ENCODE measurements at places on chromosomes 16 and 17. TPM values are rescaled to one million over a fixed set of nuclear protein-coding genes. Genes with fewer than 3 reads are reported as not detected.

CD300H gene
- not detected for total RNA-seq

CLEC18A gene
- total RNA-seq = not detected

SMYD4 gene
- total RNA-seq = 5.1 TPM

CMTM3 gene
- total RNA-seq = 7.8 TPM

NPIPA5 gene
- 0.65 TPM for total RNA-seq

PRSS33 gene
- not detected for total RNA-seq

DPEP2 gene
- total RNA-seq = not detected

TELO2 gene
- total RNA-seq = 9.9 TPM

CSH1 gene
- not detected for total RNA-seq

TBC1D3G gene
- not detected for total RNA-seq

CARD14 gene
- 0.18 TPM for total RNA-seq

ZFP90 gene
- total RNA-seq = 20.3 TPM

C16orf90 gene
- not detected for total RNA-seq

CLEC18B gene
- total RNA-seq = 0.55 TPM

UBFD1 gene
- 54.0 TPM for total RNA-seq

ZFP3 gene
- total RNA-seq = 1.3 TPM

TMEM238L gene
- total RNA-seq = not detected

ZDHHC1 gene
- 5.3 TPM for total RNA-seq

NLRC3 gene
- under 0.01 TPM for total RNA-seq

TERB1 gene
- 0.09 TPM for total RNA-seq

ZPBP2 gene
- not detected for total RNA-seq

AHSP gene
- total RNA-seq = not detected

PROCA1 gene
- total RNA-seq = 1.0 TPM

ACSM5 gene
- not detected for total RNA-seq

KRT32 gene
- not detected for total RNA-seq

CHMP6 gene
- 9.8 TPM for total RNA-seq

MT1G gene
- total RNA-seq = not detected

CCL11 gene
- total RNA-seq = 1.5 TPM

CACNG1 gene
- not detected for total RNA-seq

NHERF2 gene
- total RNA-seq = 28.1 TPM

SLC52A1 gene
- total RNA-seq = 0.14 TPM

TSPOAP1 gene
- 0.43 TPM for total RNA-seq

LGALS9 gene
- total RNA-seq = 1.8 TPM

HASPIN gene
- 0.71 TPM for total RNA-seq

C1QTNF8 gene
- not detected for total RNA-seq

MYCBPAP gene
- 1.6 TPM for total RNA-seq

KRT10 gene
- total RNA-seq = 1.9 TPM

CBX2 gene
- total RNA-seq = 0.28 TPM

CRYBA1 gene
- not detected for total RNA-seq

SNTB2 gene
- 58.3 TPM for total RNA-seq

TP53TG3 gene
- total RNA-seq = not detected

TRIM72 gene
- not detected for total RNA-seq

CAPNS2 gene
- 0.92 TPM for total RNA-seq

SLC5A10 gene
- under 0.01 TPM for total RNA-seq

KRTAP4-3 gene
- not detected for total RNA-seq

NPIPA7 gene
- 0.57 TPM for total RNA-seq
